A549 treated with GW870086 at 1 μM for 4 hours (cell line): ENCODE measurements at places on chromosomes 5 and 9. TPM values are rescaled to one million over a fixed set of nuclear protein-coding genes. Genes with fewer than 3 reads are reported as not detected.

Gene EQTN
- not detected in 5 replicates for total RNA-seq

Gene FAM221B
- not detected in 5 replicates for total RNA-seq

Gene PCDHB11
- total RNA-seq, result 0.08 to 0.12 TPM (median 0.10 TPM) in 4 of 5 replicates, not detected in the other

Gene ASTN2
- 4.3 to 4.8 TPM (median 4.5 TPM) in 5 replicates for total RNA-seq

Gene ACOT12
- total RNA-seq, result 0.07 to 0.08 TPM in 2 of 5 replicates, not detected in the others
